ENCODE measurements at places on chromosomes 5 and 9.

DNA sequence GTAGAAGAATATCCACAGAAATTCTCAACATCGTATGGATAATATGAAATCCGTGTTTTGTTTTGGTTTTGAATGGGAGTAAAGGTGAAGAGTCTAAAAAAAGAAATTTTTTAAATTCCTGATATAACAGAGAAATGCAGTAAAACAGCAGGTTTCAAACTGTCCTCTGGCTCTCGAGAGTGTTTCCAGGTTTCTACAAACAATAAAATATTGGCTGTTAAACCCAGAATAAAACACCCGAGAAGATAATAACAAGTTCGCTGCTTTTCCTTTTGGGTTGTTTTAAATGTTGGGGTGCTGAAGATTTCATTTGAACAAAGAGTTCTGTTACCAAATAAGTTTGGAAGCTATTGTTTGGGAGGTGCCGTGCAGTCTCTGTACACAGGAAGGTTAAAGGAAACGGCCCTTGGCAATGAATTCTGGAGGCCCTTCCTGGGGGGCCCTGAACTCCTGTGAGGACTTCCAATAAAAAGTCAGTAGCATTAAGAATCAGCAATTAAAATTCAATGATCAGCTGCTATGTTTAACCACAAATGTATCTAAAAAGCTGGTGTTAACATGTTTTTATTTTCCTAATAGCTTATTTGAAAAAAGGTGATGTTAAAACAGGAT is 215.8 kb downstream of the TSSK1B start:
- H3K36me3 ChIP-seq, result no peaks in the 10 kb centered on the region
- peak overlapping the region; percentile 95 for H3K27ac ChIP-seq
- H3K4me3 ChIP-seq, result no peak overlapping the region
- H3K27me3 ChIP-seq, result no peaks in the 10 kb centered on the region

DNA sequence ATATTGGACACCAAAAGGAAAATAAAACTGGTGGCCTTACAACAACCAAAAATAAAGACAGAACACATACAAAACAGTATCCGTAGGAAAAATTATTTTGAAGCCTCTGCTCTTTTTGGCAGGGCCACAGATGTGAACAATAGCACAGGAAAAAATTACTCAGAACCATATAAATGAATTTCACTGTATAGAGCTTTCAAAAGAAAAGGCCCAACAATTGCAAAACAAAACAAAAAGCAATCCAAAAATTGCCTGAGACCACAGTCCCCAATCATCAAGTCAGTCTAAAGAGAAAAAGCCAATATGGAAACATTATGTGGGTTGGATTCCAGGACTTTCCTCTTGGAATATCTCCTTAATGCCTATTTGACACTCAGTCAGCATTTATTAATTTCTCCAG is 243.8 kb downstream of the CEMIP2 start:
- no peaks in the 10 kb centered on the region for H3K27me3 ChIP-seq
- no peak for DNase-seq
- H3K4me1 ChIP-seq, result no peaks in the 10 kb centered on the region
- no peak overlapping the region for H3K27ac ChIP-seq

DNA sequence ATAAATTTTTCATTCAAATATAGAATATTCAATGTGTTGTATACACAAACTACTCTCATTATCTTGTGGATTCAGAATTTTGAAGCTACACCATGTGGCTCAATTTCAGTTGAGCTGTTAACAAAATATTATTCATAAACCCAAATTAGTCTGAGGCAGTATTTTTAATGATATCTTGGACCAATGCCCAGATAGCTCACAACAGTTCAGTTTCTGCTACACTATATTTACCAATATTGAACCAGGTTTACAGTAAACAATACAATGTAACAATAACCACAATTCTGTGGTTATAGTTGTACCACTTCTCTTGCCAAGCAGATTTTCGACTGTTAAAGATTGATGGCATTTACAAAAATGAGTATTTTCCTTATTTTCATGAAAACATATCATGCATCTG is 99.9 kb downstream of the SSBP2 start:
- H3K27ac ChIP-seq, result no peak overlapping the region
- H3K4me1 ChIP-seq, result no peaks in the 10 kb centered on the region
- peaks cover 23% of the 10 kb centered on the region for H3K36me3 ChIP-seq

DNA sequence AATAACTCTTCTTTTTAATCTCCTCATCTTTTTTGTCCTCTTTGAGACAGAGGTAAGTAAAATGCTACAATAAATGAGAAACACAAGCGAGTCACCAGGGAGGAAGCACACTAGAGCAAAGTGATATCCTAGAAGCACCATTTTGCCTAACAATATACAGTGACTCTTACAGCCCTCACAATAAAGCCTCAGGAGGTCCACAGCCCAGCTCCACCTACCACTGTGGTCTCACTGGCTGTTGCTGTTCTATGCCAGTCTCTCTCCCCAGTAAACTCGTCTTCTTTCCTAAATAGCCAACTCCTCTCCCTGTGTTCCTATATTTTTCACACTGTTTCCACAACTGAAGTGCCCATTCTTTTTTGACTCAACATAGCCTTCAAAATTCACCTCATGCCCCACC is 44.3 kb downstream of the TNFSF15 start:
- H3K4me3 ChIP-seq, result no peak overlapping the region
- peaks cover 6% of the 10 kb centered on the region for H3K27me3 ChIP-seq
- no peaks in the 10 kb centered on the region for H3K36me3 ChIP-seq
- peaks cover 17% of the 10 kb centered on the region for H3K4me1 ChIP-seq

GRCh38 chr9:35333551-35333950 is 156.4 kb upstream of the RUSC2 start:
- DNase-seq, result no peak
- H3K27me3 ChIP-seq, result no peaks in the 10 kb centered on the region
- H3K4me3 ChIP-seq, result no peak overlapping the region
- no peaks in the 10 kb centered on the region for H3K4me1 ChIP-seq
- H3K36me3 ChIP-seq, result peaks cover 1% of the 10 kb centered on the region
- H3K27ac ChIP-seq, result no peak overlapping the region

- DNase-seq, result no peak
- H3K4me1 ChIP-seq, result no peaks in the 10 kb centered on the region
- H3K27me3 ChIP-seq, result peaks cover 1% of the 10 kb centered on the region
- no peaks in the 10 kb centered on the region for H3K36me3 ChIP-seq
- no peak overlapping the region for H3K4me3 ChIP-seq
- no peak overlapping the region for H3K27ac ChIP-seq
Measured at GRCh38 chr5:115568668-115569067, 24.1 kb upstream of the FEM1C start.

GRCh38 chr9:121754655-121755436 is 103.4 kb downstream of the DAB2IP start:
- no peak for DNase-seq
- H3K27ac ChIP-seq, result no peak overlapping the region
- H3K4me3 ChIP-seq, result no peak overlapping the region
- H3K36me3 ChIP-seq, result peaks cover 7% of the 10 kb centered on the region
- no peaks in the 10 kb centered on the region for H3K27me3 ChIP-seq
- H3K4me1 ChIP-seq, result peaks cover 4% of the 10 kb centered on the region

DNA sequence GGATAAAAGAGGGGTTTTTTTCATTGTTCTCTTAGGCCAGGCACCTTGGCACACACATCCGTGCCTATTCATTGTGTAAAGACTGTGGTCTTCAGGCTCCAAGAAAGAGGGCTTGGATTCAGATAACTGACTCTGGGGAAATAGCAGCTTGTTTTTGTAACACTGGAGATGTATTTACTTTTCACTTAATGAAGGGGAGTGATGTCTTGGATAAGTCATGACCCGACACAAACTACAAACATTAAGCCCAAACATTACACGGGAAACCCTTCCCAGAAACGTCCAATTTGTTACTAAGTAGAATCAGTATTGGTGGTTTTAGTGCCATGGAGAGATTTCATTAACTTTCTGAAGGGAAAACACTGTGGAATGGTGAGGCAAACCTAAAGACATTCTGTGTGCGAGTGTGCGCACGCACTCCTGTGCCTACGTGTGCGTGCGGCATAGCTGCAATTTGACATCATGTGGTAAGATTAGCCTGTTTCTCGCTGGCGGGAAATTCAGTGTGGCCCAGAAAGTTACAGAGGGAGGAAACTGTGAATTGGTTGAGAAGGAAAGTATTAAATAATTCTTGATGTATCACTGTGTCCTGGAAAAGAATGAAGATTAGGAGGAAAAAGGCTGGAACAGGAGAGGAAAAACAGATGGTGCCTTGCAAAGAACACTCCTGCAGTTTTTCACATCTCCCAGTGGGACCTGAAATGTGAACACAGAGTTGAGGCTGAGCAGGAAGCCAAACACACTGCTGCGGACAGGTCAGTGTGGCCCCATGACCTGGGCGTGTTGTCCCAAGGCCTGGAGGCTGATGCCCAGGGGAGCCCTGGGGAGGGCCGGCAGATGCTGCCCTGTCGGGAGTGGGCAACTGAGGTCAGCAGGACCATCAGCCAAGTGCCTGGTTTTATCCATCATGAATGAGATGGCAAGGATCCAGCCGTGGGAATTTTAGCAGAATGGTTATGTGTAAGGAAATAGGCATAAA is 108.5 kb downstream of the GAS1 start:
- no peak overlapping the region for H3K4me3 ChIP-seq
- no peaks in the 10 kb centered on the region for H3K36me3 ChIP-seq
- no peak overlapping the region for H3K27ac ChIP-seq

GRCh38 chr5:135008981-135009735 is 24.9 kb downstream of the PITX1 start:
- peaks cover 12% of the 10 kb centered on the region for H3K36me3 ChIP-seq
- H3K4me3 ChIP-seq, result no peak overlapping the region
- no peak for DNase-seq
- no peak overlapping the region for H3K27ac ChIP-seq

DNA sequence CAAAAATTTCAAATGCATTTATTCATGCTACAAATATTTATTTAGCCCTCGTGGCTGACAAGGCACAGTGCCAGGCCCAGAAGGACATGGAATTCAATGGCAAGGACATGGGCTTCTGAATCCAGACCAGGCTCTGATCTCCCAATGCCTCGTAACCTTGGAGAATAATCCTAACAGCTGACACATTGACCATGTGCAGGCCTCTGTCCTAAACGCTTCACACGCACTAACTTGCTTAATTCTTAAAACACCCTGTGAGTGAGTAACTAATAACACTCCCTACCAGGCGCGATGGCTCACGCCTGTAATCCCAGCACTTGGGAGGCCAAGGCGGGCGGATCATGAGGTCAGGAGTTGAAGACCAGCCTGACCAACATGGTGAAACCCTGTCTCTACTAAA is 33.2 kb downstream of the MYO10 start:
- H3K36me3 ChIP-seq, result no peaks in the 10 kb centered on the region
- H3K27me3 ChIP-seq, result no peaks in the 10 kb centered on the region
- H3K4me1 ChIP-seq, result peaks cover 24% of the 10 kb centered on the region
- H3K4me3 ChIP-seq, result no peak overlapping the region
- no peak overlapping the region for H3K27ac ChIP-seq

DNA sequence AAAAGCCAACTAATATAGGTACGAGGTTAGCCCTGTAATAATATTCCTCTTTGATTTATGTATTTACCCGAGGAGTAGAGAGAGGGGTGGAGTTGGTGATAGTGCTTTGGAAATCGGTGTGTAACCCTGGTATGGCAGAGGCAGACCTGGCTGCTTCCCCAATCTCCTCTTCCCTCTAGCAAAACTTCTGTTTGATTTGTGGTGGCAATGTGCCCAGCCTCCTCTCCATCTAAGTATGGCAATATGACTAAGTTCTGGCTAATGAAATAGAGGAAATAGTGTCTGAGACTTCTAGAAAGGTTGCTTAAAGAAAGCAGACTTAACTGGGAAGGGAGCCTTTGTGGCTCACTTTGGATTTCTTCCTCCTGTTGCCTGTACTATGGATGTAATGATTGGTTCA is 491.1 kb downstream of the ENC1 start:
- H3K27ac ChIP-seq, result no peak overlapping the region
- no peak for DNase-seq
- H3K36me3 ChIP-seq, result no peaks in the 10 kb centered on the region
- H3K4me1 ChIP-seq, result peaks cover 14% of the 10 kb centered on the region

GRCh38 chr9:86246752-86247161 is 12.7 kb downstream of the C9orf153 start:
- H3K4me1 ChIP-seq, result peaks cover 4% of the 10 kb centered on the region
- no peak overlapping the region for H3K4me3 ChIP-seq
- H3K27ac ChIP-seq, result no peak overlapping the region
- no peak for DNase-seq
- H3K27me3 ChIP-seq, result no peaks in the 10 kb centered on the region

GRCh38 chr5:133941456-133942196 is 26.8 kb downstream of the C5orf15 start:
- no peak overlapping the region for H3K4me3 ChIP-seq
- H3K36me3 ChIP-seq, result no peaks in the 10 kb centered on the region
- H3K27ac ChIP-seq, result no peak overlapping the region
- peaks cover 40% of the 10 kb centered on the region for H3K4me1 ChIP-seq
- no peak for DNase-seq

- no peaks in the 10 kb centered on the region for H3K36me3 ChIP-seq
- H3K27ac ChIP-seq, result peak overlapping the region; percentile 87
- H3K4me3 ChIP-seq, result peak overlapping the region; percentile 63
Measured at GRCh38 chr5:65035211-65036206, 266.8 kb downstream of the CWC27 start.

GRCh38 chr9:127854184-127854806 is at the start of gene ENG:
TSS of gene ENG (minus strand) at chr9:127854658. CDS start at chr9:127854355, 303 bp downstream.
- peaks cover 2% of the 10 kb centered on the region for H3K36me3 ChIP-seq
- no peak within 1 kb of the TSS for H3K27ac ChIP-seq
- peak within 1 kb of the TSS; percentile 54 for H3K4me3 ChIP-seq
- peaks cover 12% of the 10 kb centered on the region for H3K4me1 ChIP-seq

DNA sequence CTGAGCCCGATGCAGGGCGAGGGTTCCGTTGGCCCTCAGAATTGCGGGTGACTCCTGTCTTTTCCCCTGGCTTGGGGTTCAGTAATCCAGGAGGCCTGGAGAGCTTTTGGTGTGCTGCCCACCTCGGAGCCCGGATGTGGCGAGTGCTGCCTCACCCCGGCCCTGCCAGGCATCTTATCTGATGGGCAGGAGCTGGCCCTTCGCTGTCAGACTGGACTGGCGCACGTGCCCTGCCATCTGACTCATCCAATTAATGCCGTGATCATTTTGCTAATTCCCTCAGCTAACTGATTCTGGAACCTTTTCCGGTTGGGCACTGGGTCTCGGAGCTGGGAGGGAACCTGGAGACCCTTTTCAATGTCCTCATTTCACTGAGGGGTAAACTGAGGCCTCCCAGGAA is 34.6 kb downstream of the RXRA start:
- H3K27me3 ChIP-seq, result no peaks in the 10 kb centered on the region
- DNase-seq, result no peak
- H3K27ac ChIP-seq, result no peak overlapping the region
- peaks cover 36% of the 10 kb centered on the region for H3K4me1 ChIP-seq

GRCh38 chr9:127225801-127226625 is 38.6 kb upstream of the GARNL3 start:
- H3K4me3 ChIP-seq, result peak overlapping the region; percentile 71
- H3K4me1 ChIP-seq, result peaks cover 10% of the 10 kb centered on the region
- no peak for DNase-seq
- H3K27me3 ChIP-seq, result peaks cover 5% of the 10 kb centered on the region

GRCh38 chr9:942805-943580 is 33.5 kb upstream of the DMRT3 start:
- no peak overlapping the region for H3K4me3 ChIP-seq
- H3K27me3 ChIP-seq, result peaks cover 8% of the 10 kb centered on the region
- peaks cover 12% of the 10 kb centered on the region for H3K4me1 ChIP-seq
- H3K27ac ChIP-seq, result no peak overlapping the region
- H3K36me3 ChIP-seq, result peaks cover 8% of the 10 kb centered on the region
- no peak for DNase-seq

- peaks cover 2% of the 10 kb centered on the region for H3K4me1 ChIP-seq
- DNase-seq, result no peak
- H3K4me3 ChIP-seq, result no peak overlapping the region
- H3K27me3 ChIP-seq, result peaks cover 3% of the 10 kb centered on the region
Measured at GRCh38 chr5:15420201-15420600, 79.8 kb upstream of the FBXL7 start.

- H3K36me3 ChIP-seq, result no peaks in the 10 kb centered on the region
- DNase-seq, result no peak
- H3K27ac ChIP-seq, result no peak overlapping the region
Measured at GRCh38 chr5:83388608-83389007, 82.9 kb upstream of the VCAN start.

Data from mesothelial cell of epicardium (in vitro differentiated cells).